ENCODE measurements at places on chromosomes 6 and 20.
A peak's percentile ranks its signal among the peaks of the same experiment; 100 is the strongest.

DNA sequence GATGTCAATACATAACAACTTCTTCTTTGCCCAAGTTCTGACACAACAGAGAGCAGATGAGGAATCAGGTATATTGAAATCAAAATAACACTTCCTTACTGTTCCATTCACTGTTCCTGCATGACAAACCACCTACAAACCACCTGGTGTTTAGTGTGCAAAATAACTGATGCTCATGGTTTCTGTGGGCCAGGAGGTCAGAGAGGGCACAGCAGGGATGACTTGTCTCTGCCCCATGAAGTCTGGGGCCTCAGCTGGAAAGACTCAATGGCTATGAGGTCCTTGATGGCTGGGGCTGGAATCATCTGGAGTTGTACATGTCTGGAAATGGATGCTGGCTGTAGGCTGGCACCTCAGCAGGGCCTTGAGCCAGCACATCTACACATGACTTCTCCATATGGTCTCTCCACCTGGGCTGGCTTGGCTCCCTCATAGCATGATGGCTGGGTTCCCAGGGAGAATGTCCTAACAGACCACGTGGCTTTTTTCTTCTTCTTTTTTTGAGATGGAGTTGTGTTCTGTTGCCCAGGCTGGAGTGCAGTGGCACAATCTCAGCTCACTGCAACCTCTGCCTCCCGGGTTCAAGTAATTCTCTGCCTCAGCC, 7.4 kb upstream of the COX4I2 start:
- DNase-seq, result peak; percentile 29

DNA sequence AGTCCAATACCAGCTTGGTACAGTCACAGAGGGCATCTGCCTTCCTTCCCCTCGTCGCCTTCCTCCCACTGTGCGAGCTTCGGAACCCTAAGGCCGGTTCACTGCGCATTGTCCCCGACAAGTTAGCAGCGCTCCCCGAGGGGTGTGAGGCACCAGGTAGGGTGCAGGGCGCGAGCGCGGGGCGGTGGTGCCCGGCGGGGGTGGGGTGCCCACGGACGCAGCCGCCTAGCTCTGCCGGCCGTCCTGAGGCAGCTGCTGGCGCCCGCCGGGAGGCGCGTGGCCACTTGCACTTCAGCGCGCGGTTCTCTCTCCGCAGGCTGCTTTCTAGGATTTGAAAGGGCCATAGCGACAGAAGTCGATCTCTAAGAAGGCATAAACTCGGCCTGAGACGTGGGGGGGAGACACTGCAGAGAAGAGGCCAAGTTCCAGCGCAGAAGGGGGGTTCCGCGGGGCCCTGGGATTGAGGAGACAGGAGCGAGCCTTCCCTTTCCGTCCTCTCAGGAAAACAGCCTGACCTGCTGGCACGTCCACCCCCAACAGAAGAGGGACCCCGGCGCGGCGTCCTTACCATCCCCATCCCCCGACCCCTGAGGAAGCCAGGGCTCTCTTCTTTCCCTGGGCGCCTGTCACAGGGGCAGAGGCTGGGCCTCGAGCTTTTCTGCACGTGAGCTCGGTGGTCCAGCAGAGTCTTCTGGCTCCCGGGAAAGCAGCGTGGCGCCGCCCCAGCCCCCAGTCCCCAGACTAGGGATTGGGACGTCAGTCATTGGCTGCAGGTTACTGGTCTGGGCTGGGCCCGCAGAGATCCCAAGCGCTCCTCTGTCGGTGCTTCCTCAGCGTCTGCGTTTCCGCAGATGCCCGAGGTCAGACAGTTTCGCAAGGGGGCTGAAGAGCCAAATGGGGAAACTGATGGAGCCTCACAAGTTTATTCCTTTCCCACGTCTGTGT, 15.6 kb upstream of the PRDM13 start:
- no peak for DNase-seq

- DNase-seq, result no peak
Measured at GRCh38 chr6:166540631-166541331, 45.7 kb downstream of the RAMACL start.

DNA sequence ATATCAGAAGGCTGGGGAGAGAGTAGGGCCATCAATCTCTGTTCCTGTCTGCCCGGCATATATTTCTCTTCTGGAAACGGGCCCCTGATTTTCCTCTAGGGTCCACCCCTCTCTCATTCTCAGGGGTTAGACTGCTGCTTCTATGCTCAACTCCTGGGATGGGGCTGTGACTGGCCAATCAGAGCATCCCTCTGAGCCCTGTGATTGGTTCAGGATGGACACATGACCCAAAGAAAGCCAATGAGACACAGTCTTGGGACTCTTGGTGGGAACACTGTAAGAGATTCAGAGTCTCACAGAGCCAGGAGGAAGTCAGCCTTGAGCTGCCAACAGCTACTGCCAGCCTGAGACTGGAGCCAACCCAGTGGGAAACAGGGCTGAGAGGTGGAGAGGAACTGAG, 31.0 kb upstream of the KCNB1 start:
- no peak for DNase-seq

GRCh38 chr6:119610754-119611153, 261.2 kb upstream of the MAN1A1 start:
- DNase-seq, result no peak

DNA sequence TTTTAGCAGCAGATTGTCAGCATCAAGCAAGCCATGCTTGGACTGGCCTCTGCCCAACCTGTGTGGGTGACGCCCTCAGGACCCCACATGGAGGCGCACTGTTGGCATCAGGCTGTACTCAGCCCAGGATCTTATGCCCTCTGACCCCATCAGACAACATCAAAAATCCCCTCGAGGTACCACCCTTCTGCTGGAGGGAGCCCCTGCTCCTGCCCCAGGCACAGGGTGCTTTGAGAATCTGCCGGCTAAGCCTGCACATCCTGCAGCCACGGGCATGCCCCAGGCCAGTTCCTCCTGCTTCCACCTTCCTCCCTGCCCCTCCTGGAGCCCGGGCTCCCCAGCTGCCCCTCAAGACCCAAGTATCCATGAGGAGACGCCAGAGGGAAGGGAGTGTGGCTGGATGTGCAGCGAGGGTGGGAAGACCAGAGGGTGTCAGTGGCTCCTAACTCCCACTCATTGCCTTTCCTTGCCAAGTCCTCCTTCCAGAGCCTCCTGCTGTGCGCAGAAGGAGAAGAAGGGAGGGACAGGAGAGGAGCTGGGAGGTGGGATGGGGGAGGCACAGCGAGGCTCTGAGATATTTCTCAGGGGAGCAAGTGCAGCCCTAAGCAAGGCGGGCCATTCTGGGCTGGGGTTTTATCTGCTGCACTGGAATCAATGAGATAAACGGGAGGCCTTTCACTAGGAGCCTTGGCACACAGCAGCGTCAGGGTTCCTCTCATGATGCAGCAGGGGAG, 77.4 kb upstream of the CST7 start:
- no peak for DNase-seq

DNA sequence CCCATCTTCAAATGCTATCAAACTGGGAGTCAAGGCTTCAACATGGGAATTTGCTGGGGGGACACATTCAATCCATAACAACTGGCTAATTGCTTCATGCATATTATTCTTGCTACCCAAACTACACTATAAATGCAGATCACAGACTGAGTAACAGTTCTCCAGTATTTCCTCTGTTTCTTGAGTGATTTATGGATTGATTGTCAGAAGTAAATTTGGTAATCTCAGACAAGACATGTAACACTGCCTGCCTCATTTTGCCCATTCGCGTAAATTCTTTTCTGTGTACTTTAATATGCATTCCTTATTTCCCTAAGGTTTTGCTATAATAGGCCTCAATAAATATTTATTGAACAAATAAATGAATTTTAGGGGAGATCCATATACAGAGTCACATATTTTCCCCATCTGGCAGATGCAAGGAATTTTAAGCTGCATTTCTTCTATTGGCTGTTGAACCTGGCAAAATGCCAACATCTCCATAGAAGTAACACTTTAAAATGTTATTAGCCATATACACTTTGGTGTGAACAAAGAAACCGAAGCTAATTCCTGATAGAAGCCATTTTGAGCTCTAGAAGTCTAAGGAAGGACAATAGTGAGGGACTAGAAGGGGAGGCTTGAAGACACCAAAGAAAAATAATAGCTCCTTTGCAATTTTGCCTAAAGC, 98.2 kb downstream of the QRSL1 start:
- no peak for DNase-seq

DNA sequence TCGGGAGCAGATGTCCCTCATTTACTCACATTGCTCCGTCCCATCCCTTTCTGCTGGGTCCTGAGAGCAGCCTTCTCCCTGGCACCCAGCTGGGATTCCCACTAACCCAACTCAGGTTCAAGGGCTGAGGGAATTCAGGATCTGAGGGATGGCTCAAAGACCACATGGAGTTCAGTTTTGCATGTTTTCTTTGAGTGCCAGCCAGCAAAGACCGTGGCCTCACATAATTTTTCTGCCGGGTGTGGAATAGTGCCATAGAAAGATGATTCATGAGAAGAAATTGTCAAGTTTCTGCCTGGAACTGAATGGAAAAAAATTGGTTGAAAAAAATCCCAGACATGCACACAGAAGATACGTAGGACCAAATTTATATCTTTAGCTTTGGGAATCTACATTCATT, 168.6 kb downstream of the CD83 start:
- DNase-seq, result no peak
